ENCODE measurements at places on chromosomes 2 and 18.

GRCh38 chr2:9191041-9191481 lies 15.6 kb upstream of the ASAP2 start:
- DNase-seq: peak; percentile 44

- DNase-seq: no peak
These were observed 180.1 kb upstream of the OSR1 start for GRCh38 chr2:19538411-19538963.

GRCh38 chr2:171522788-171523087 lies 464 bp downstream of the CYBRD1 start:
- DNase-seq: peak; percentile 50

DNA sequence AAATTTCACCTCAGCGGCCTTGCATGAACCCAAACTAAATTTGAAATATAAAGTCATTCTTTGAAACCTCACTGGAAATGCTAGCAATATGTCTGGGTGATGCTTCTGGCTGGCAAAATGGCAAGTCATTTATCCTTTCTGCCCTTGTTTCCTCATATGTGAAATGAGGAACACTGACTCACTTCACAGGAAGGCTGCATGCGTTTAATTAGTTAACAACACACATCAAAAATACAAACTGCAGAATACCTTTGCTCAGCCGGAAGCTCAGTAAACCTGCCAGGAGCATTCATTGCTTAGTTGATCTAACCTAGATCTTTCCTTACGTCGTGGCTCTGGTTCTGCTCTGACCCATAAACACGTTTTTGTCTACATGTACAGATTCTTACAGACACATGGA lies 214.2 kb upstream of the ACVR2A start:
- DNase-seq: no peak
